Activated CD4-positive, alpha-beta T cell treated with anti-CD3 and anti-CD28 coated beads for 48 hours (primary cell): ENCODE measurements at places on chromosomes 7 and 10.

GRCh38 chr10:15352836-15353235, 18.3 kb downstream of the FAM171A1 start:
- no peak for DNase-seq

DNA sequence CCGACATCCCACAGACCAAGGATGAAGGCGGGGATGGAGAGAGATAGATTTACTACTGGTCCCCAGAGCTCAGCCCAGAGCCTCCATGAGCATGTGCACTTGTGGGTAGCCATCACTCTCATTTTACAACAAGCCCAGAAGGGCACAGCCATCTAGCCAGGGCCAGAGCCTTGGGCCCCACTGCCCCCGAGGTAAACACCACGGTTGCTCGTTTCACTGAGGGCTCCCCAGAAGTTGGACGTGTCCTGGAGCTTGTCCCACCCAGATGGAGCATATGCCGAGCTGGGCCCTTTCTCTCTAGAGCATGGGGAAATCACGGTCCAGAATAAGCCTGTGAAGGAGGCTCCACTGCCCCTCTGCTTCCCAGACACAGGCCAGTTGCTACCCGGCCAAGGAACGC, 9.0 kb upstream of the TMEM120A start:
- DNase-seq: no peak

DNA sequence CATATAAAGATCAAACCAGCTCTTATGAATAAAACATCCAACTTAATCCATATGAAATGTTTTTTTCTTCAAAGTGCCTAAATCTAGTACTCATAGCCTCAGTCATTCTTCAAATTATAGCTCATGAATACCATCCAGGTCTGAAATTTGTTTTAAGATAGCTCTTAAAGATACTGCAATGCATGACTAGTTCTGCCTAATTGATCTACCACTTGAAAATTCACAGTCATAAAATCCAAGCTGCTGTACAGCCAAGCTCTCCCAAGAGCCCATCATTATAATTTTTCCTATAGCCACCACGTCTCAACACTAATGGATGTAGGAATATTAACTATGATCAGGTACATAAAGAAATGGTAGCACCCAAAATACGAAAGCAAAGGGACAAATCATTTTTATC, 87.9 kb upstream of the RNF148 start:
- DNase-seq: no peak

DNA sequence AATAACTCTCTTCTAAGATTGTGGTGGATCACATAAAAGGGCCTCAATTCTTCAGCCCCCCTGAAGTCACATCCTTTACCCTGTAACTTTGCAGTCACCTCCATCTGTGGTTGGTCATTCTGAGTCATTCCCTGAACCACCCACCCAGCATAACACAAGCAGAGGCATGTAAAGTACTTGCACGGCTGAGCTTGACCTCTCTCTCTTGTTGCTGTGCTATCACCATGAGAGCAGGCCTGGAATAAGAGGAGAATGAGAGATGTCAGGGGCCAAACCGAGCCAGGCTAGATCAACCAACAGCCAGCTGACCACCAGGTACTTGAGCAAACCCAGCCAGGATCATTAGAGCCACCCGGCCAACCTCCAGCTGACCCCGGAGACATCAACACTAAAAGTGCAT, 13.5 kb upstream of the STK17A start:
- no peak for DNase-seq

- no peak for DNase-seq
These were observed 85.1 kb upstream of the FGFR2 start for GRCh38 chr10:121683366-121683765.

GRCh38 chr10:2836921-2837662, 230.3 kb upstream of the PFKP start:
- no peak for DNase-seq

GRCh38 chr7:98086281-98086718, 20.4 kb upstream of the LMTK2 start:
- DNase-seq: no peak

GRCh38 chr10:62426600-62426999, 52.4 kb downstream of the ZNF365 start:
- DNase-seq: no peak

GRCh38 chr7:140982508-140982907, 32.2 kb downstream of the MRPS33 start:
- no peak for DNase-seq

DNA sequence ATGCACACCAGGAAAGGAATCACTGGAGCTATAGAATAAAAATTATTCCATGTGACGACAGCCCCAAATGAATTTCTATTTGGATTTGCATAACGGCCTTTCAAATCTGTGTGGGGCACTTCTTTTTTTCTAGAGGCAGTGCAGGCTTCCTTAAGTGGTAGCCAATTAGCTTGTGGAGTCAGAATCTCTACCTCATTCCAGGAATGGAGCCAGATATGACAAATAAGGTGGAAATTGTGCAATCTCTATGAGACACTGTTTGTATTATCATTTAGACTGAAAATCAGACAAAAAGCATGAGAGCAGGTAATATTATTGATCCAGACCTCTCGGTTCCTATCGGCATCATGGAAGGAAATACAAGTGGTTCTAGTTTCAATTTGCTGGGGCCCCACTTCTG, 78.7 kb downstream of the BEND7 start:
- DNase-seq: no peak

GRCh38 chr7:2004841-2005725, 227.7 kb downstream of the MAD1L1 start:
- no peak for DNase-seq

DNA sequence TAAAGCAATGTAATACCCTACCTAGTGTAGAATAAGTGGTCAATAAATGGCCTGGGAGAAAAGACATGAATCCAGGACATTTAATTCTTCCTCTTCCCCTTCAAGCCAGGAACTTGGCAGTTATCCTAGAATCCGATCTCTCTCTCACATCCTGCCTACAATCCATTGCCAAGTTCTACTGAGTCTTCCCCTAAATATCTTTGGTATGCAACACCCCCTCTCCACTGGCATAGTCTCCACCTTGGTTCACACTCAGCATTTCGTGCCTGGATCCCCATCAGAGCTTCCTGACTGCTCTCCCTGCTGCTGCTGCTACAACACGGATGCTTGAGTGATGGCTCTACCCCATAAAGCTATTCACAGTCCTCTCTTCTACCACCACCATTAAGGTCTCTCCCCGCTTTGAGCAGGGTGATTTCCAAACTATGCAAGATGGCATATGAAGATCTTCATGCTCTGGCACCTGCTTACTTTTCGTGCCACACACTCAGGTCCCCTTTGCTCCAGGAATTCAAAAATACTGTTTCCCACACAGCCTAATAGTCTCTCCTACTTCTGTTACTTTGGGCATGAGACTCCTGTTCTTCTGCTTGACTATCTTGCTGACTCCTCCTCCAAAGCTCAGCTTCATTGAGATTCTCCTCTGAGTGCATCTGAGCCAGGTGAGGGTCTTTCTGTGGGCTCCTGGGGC, 4.8 kb downstream of the ANK3 start:
- no peak for DNase-seq

GRCh38 chr10:111211706-111212105, 134.9 kb downstream of the ADRA2A start:
- no peak for DNase-seq

DNA sequence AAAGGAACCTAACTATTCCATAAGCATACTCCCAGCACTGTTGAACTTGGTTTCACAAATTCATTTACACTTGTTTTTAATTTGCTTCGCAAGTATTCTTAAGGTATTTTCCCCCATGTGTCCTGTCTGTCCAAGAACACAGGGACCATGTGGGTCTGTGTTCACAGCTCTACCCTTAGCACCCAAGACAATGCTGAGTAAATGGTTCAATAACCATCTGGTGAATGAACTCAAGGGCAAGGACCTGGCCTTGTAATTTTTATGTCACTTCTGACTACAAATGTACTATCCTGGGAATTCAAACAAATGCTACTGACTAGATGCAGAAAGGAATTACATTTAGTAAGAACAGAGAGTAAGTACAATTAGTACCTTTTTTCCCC, 43.0 kb upstream of the SLIT1 start:
- no peak for DNase-seq

- no peak for DNase-seq
These were observed 19.6 kb downstream of the ARL4A start for GRCh38 chr7:12706900-12707536.

- peak; percentile 76 for DNase-seq
These were observed 4.4 kb upstream of the MYL7 start for GRCh38 chr7:44145479-44145968.

GRCh38 chr7:77812290-77812685, 13.7 kb downstream of the PHTF2 start:
- DNase-seq: no peak

GRCh38 chr7:83941300-83941699, 253.3 kb downstream of the SEMA3A start:
- no peak for DNase-seq
